ENCODE measurements at places on chromosomes 3 and 15.
A peak's percentile ranks its signal among the peaks of the same experiment; 100 is the strongest.

DNA sequence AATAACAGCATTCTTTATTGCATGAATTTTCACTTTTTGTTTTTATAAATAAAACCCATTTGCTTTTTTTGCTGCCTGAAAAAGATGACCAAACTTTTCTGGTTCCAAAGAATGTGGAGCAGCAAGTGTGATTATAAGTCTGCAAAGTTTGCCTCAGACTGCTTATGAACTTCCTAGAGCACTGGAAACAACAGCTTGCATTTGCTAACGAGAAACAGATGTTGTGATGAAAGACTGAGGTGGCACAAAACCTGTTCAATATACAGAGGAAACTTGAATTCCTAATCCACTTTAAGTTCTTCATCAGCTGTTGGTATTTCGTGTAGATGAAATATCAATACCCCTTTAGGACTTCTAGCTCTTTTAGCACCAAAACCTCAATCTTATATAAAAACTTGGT is 9.3 kb downstream of the ZPLD1 start:
- no peak for DNase-seq

- DNase-seq = no peak
These were observed 65.5 kb upstream of the NPHP3 start for GRCh38 chr3:132787616-132788300.

- no peak for DNase-seq
These were observed 363 bp downstream of the EMC3 start for GRCh38 chr3:9986230-9986725.

- no peak for DNase-seq
These were observed 13.6 kb upstream of the AHSG start for GRCh38 chr3:186599142-186599784.

DNA sequence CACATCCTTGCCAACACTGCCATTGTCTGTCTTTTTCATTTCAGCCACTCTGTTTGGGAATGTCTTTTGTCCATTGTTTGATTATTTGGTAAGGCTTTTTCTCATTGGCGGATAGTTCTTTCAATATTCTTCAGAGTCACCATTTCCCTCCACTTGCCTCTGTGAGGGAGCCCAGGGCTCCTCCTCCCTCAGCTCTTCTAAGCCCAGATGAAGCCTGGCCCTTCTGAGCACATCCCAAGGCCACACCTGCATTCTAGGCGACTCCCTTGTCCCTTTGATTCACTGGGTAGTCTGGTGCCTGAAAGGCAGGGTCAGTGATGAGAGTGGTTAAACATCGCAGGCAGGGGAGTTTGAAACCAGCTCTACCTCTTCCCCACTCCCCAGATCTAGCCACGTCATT is 12.4 kb upstream of the LTF start:
- DNase-seq = no peak

- peak; percentile 20 for DNase-seq
These were observed 692 bp upstream of the C15orf39 start for GRCh38 chr15:75200765-75201615.

DNA sequence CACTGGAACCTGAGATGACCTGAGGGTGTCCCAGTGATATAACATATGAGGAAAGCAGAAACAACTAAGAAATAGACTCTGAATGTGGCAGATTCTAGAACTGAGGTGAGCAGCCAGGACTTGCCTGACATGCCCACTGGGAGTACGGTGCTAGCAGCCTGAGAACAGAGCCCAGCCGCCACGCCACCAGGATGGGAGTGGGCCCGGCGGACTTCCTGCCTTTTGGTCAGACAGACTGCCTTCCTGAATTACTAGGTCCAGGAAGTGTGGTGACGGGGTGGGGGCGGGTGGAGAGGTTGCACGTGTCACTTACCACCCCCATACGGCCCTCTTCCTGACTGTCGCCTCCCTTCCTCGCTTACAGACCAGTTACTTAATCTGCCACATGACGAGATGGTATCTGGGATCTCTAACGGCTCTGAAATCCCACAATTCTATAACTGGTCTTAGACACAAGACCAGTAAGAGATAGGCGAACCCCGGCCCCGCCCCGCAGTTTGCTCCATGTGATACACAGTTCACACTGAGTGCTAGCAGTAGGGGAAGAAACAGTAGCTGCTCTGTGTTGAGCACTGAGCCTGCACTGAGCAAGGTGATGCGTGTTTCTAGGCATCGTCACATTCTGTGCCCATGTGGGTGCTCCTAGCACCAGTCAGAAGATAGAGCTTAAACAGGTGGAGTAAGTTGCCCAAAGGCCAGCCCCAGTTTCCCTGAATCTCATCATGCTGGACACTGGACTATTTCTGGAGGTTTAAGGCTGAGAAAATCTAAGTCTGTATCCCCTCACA is 95.7 kb downstream of the CPN2 start:
- peak; percentile 20 for DNase-seq
